T follicular helper cell (primary cell): ENCODE measurements at places on chromosomes 6 and 20.

DNA sequence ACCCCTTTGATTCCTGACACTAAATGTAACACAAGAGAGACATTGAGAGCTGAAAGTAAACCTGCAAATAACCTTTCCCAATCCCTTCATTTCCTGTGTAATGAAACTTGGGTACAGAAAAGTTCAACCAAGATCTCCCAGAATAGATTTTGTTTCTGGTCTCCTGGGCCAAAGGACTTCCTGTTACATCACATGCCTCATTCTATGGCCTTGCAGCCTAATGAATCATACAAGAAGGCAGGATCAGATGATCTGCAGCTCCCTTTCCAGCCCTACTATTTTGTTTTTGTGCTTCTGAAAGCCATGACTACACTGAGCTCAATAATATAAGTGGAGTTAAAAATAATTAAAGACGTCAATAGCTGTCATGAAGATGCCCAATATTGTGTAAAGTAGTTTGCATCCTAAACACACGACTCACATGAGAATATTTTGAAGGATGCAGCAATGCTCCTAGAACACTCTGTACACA, 73.4 kb upstream of the NOX3 start:
- DNase-seq = no peak

- no peak for DNase-seq
These were observed 976 bp downstream of the PIGT start for GRCh38 chr20:45416917-45417316.

GRCh38 chr20:22414305-22414742, 170.0 kb downstream of the FOXA2 start:
- DNase-seq = no peak

GRCh38 chr20:52312132-52312729, 120.7 kb upstream of the ZFP64 start:
- peak; percentile 25 for DNase-seq

- no peak for DNase-seq
These were observed 113.7 kb upstream of the BCLAF1 start for GRCh38 chr6:136403110-136403980.

DNA sequence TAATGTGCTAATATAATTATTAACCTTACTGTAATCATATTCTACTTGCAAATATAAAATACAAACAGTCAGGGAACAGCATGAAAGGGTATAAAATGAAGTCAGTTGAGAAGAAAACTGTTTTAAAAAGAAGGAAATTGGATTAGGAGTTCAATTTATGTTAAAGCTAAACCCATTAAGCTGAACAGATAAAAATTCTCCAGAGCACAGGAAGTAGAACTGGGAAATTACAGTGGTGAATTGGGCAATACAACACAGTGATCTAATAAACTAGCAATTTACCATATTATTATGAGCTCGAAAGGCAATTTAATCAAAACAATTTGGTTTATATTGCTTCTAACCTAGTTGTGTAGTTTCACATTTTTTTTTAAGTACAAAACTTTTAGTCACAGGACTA, 407.4 kb upstream of the RGS17 start:
- DNase-seq = no peak

GRCh38 chr20:4170621-4171537, 155.5 kb upstream of the RNF24 start:
- no peak for DNase-seq

- DNase-seq = no peak
These were observed 28.7 kb downstream of the NTSR1 start for GRCh38 chr20:62737271-62737811.

GRCh38 chr20:17699931-17700351, at the start of gene BANF2:
Gene BANF2 (plus strand): TSS chr20:17699966. CDS start chr20:17725026, 25,060 bp downstream.
- no peak for DNase-seq

DNA sequence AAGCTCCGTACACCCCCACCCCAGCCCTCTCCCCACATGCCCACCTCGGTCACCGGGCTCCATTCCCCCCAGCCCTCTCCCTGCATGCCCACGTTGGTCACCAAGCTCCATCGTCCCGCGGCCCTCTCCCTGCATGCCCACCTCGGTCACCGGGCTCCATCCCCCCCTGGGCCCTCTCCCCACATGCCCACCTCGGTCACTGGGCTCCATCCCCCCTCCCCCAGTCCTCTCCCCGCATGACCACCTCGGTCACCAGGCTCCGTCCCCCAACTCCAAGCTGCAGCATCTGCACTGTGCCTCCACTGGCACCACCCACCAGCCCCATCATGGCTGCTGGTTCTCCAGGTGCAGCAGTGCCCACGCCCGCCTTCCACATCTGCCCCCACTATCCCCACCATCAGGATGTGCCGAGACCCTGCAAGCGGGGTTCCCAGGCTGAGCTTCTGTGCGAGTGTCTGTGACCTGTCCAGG, 16.8 kb downstream of the TAF4 start:
- DNase-seq = no peak

GRCh38 chr6:112033791-112034615, 19.9 kb upstream of the CCN6 start:
- no peak for DNase-seq

DNA sequence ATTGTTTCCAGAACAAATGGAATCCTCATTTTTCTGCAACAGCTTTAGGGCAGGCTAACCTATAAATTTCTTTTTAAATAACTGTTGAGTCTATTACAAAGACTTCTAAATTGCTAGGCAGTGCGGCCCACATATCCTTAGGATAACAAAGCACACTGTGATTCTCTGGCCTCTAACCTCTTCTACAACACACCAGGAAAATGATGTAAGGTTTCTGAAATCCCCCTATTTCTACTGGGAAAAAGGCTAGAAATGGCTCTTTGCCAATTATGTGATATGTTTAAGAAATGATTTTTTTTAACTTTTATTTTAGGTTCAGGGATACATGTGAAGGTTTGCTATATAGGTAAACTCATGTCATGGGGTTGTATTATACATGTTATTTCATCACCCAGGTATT, 17.3 kb upstream of the NT5E start:
- no peak for DNase-seq

DNA sequence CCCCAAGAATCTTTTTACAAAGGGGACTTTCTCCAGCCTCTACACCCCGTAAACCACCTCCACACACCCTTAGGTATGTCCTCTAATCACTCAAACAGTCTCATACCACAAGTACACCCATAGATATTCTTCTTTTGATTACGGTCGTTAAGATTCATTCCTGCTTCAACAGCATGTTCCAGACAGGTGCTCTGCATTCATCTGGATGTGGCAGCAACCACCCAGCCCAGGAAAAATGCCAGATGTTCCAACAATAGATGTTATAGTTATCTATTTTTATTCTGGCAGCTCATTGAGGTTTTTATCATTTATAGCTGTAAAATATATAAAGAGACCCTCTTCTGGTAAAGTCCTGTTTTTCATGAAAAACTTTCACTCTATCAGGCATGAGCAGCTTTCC, 60.7 kb downstream of the SIM1 start:
- DNase-seq = no peak

DNA sequence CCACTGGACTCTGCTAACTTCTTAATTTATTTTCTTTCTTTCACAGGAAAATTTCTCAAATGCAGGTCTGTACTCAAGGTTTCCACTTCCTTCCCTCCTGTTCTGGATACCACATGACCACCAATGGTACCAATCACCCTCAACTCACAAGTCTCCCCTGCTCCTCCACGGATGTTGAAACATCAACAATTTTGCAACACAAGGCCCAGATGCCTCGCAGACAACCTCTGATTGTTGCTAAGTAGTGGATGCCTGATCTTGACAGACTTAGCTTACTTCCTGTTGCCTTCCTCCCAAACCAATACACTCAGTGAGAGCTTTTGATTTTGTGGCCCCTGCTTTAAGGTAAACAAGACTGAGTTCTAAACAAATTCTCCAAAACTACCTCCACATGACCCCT, 146.6 kb downstream of the FRK start:
- DNase-seq = no peak

DNA sequence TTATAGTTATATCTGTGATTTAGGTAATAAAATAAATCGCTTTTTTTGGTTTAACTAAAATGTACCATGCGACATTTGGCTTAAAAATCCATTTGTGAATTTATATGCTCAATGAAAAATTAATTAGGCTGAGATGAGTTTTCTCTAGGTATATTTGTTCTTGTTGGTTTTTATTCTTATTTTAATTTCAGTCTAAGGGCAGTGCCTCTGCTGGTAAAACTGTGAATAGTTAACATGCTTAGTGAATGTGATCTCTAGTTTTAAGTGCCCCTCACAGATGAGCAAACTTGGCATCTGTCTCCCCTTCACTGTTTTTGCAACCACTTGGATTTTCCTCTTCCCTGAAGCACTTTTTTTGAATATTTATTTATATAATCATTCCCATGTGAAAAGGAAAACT, 822.7 kb downstream of the GRIK2 start:
- DNase-seq = no peak

DNA sequence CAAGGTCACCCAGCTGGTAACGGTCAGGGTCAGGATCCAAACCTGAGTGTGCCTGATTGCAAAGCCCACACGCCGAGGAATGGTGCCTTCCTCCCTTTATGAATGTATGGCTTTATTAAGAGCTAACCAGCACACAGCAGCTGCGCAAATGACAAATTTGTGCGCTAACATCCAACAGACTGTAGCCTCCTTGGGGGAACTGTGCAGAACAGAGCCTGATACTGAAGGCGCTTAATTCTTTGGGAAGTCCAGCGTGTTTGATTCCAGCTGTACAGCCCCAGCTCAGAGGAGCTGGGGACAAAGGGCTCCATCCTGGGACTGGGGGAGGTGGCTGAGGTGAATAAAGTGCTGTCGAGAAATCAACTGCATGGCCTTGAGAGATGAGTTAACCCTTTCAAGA, 75.7 kb upstream of the JARID2 start:
- DNase-seq = no peak

GRCh38 chr6:37050045-37050853, 44.8 kb downstream of the FGD2 start:
- peak; percentile 20 for DNase-seq

GRCh38 chr6:27986928-27987725, 30.1 kb downstream of the OR2B6 start:
- DNase-seq = no peak

DNA sequence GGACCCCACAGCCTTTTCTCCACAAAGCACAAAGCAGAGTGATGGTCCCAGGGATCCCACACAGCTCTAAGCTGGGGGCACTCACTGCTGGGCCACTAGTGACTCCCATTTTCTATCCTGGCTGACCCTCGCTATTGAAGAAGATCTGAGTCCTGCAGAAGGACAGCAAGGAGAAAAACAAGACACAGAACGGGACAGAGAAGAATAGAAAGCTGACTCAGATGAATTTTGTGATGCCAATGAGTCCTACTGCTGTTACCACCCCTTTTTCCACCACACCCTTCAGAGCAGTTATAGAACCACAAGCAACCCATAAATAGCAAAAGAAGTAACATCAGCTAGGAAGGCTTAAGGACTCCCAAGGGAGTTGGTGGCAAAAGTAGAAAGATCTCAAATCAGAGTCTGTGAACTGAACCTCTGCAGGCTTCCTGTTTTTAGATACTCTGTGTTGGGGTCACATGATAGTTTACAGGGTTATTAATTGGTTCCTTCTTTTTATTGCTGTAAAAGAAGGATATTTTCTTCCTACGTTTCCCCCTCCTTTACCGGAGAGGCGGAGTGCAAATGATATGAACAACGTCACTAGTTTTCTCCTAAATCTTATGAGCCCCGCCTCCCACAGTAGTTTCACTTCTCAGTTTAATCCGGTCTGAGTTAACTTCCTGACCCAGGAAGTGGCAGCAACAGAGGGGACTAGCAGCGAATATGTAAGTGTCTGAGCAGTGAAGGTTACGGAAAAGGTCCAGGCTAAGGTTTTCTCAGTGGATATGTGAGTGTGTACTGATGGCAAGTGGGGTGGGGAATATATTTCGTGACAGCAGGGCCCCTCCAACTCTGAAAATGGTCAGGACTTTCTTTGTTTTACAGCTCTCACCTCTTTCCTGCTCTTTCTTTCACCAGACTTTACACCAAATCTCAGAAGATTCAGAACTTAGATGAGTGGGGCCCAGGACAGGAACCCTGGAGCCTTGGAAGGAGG, at the start of gene TRIM38:
TRIM38 (plus strand) TSS at position 654 of the 979 bp plus-strand sequence. CDS start 3,721 bp downstream, outside the sequence.
- DNase-seq = peak; percentile 70

DNA sequence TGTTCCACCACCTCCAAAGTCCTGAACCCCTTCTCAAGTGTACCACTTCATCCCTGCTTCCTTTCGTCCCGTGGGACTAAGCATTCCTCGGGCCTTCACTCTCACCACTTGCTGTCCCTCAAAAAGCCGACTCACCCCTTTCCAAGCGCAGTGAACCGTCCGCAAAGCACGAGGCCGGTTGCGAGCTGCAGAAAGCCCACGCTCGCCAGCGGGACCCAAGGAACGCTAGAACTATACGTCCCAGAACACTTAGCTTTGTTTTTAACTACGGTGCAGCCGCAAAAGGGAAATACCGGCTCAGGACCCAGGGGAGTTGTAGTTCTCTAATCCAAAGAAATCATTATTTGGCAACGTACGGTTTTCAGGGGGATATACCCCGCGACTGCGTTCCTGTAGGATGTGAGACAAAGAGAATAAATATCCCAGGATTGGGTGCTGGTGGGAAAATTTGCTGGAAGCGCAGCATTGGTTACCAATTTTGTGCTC, 416 bp upstream of the POLR1H start:
- no peak for DNase-seq

DNA sequence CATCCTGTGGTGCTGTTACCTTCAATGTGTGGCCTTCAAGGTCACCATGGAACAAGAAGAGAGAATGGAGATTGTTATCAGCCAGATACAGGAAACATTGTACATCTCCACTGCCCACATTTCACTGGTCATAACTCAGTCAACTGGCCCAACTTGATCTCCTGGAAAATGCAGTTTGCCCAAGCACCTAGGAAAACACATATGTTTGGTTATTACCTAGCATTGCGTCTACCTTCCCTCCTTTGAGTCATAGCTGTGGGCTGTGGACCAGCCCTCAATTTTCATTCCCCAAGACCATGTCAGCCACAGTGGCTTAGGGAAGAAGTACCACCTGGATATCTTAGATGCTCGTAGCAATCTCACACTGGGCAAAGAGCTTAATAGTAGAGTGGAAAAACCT, 513.4 kb downstream of the KIF16B start:
- DNase-seq = no peak

GRCh38 chr6:56087421-56087820, 160.0 kb downstream of the COL21A1 start:
- DNase-seq = no peak

GRCh38 chr6:134605034-134605433, 287.1 kb upstream of the SGK1 start:
- no peak for DNase-seq

DNA sequence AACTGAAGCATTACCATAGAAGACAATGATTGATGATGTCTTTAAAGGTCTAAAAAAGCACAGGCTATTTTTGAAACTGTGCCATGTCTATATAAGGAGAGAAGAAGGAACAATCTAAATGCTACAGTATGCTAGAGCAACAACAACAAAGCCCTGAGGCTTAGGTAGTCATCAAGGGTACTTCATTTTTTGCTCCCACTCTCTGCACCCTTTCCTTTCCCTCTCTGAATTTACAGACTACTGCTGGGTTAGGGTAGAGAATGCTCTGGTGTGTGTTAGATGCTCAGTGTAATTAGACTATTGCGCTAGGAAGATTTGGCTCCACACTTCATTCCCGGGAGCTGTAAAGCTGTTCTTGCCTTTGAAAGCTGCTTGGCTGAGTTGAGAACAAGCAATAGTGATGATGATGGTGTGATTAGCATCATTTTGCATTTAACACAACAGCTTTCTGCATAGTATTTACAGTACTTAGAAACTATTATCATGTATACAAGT, 1262.5 kb upstream of the CITED2 start:
- DNase-seq = no peak

GRCh38 chr6:139308936-139309603, 17.3 kb upstream of the TXLNB start:
- DNase-seq = no peak

- no peak for DNase-seq
These were observed 185.4 kb downstream of the TRIM27 start for GRCh38 chr6:28738396-28738765.

GRCh38 chr6:132369526-132369925, 31.7 kb downstream of the MOXD1 start:
- DNase-seq = no peak
